Lung (tissue), 17 donors: ENCODE measurements at places on chromosomes 11 and 22.

DNA sequence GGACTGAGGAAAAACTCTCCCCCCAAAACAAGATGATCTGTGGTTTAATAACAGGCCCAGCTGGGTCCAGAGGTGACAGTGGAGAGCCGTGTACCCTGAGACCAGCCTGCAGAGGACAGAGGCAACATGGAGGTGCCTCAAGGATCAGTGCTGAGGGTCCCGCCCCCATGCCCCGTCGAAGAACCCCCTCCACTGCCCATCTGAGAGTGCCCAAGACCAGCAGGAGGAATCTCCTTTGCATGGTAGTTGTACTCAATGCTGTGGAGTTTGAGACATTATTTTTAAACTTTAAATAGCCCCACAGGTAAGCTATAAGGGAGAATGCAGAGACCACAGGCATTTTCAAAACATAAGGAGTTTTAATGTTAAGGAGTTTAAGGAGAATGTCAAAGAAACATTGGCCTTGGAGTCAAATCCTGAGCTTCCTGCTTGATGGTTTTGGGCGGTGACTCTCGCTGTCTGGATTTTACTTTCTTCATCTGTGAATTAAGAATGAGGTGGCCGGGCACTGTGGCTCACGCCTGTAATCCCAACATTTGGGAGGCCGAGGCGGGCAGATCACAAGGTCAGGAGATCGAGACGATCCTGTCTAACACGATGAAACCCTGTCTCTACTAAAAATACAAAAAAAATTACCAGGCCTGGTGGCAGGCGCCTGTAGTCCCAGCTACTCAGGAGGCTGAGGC is 6.8 kb downstream of the APOL1 start:
- DNase-seq: no peak

- no peak for DNase-seq
These were observed 3.5 kb downstream of the TNFRSF13C start for GRCh38 chr22:41922940-41923594.

GRCh38 chr11:8262552-8263108 is 1.0 kb downstream of the LMO1 start:
- DNase-seq: peak; percentile 69

- DNase-seq: no peak
These were observed 86.7 kb downstream of the SIK3 start for GRCh38 chr11:117011541-117011898.

DNA sequence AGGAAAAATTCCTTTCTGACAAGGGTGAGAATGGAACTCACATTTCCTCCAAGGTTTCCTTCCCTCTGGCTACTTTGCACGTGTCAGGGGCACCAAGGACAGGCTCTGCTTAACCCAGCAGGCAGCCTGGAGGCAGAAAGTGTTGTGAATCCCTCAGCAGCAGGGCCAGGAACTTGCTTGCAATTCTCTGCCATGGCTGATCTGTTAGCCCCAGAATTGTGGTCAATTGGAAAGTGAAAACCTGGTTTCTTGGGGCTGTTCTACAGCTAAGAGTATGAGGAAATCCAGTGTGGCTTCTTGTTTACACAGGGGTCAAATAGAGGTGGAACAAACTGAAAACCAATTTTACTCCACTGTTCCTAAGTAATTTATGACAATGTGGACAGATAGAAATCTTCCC is 38.3 kb upstream of the CEP295 start:
- DNase-seq: no peak

- no peak for DNase-seq
These were observed 282.5 kb downstream of the TBC1D22A start for GRCh38 chr22:47044722-47045535.

DNA sequence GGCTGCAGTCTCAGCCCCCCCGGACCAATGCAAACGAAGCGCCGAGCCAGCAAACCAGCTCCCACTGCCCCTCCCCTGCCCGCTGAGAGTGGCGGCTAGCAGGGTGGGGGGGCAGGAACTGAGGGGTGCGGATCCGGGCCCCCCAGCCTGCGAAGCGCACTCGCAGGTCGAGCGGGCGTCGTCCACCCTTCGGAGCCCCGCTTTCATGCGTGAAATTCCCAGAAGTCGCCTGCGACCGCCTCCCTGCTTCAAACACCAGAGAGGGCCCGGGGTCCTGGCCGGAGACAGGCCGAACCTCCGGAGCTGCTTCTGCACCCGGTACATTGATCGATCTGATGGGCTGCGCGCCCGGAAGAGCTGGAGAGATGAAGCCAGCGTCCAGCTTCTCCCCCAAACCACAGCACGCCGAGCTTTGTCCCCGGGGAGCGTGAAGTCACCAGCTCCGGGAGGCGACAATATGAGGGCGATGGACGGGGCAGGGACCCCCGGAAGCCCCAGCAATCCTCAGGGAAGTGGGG is 646 bp upstream of the PATZ1 start:
- DNase-seq: peak; percentile 86

GRCh38 chr11:102322560-102322959 is 5.3 kb downstream of the BIRC3 start:
- DNase-seq: no peak

GRCh38 chr11:96027021-96027420 is 103.1 kb upstream of the MTMR2 start:
- no peak for DNase-seq

GRCh38 chr11:120532082-120532831 is 20.7 kb downstream of the GRIK4 start:
- DNase-seq: no peak

DNA sequence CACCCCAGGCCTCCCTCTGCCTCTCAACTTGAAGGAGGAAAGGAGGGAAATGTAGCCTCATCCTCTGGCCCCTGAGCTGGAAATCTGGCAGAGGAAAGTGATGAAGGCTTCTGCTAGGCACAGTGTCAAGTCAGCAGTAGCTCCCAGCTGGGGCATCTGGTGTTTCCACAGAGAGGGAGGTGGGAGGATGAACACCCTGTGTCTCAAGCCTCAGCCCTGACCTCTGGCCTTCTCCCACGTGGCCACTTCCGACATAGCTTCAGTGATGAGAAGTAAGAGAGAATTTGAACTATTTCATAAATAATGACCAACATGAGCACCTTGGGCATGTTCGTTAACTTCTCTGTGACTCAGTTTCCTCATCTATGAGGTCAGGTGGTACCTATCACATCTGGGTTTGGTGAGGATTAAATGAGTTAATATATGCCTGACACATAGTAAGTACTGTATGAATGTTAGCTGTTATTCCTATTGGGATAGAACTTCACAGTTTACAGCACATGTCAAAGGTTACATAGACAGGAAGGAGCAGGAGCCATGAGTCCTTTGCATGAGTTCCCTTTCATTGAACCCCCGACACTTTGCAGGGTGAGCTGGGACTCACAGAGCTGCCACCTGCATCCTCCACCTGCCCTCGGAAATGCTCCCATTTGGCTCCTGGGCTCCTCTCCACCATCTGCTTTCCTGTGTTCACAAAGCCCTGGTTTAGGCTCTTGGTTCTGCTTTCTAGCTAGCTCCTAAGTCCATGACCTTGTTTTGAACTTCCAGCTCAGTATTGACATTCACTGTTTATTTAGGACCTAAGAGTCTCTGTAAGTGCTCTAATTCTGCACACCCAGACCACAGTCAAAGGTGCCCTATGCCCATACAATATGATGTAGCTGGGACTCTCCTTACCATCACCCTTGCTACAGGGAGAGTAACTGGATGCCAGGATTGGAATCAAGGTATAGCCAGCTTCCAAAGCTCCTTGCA is 61.7 kb downstream of the CSNK2A3 start:
- DNase-seq: peak; percentile 41

- DNase-seq: no peak
These were observed 12.5 kb upstream of the MRPL16 start for GRCh38 chr11:59822989-59823566.
